Aorta (tissue), 5 donors: ENCODE measurements at places on chromosomes 2 and 18. TPM values are rescaled to one million over a fixed set of nuclear protein-coding genes. Genes with fewer than 3 reads are reported as not detected.

The CAB39 gene
- total RNA-seq = 81.1 TPM

The MAPK4 gene
- 4.2 TPM for total RNA-seq

The IL36G gene
- not detected for total RNA-seq

The RPS27A gene
- total RNA-seq = 752 TPM

The DSG1 gene
- total RNA-seq = not detected

GRCh38 chr18:46414863-46415262, 242.2 kb downstream of the LOXHD1 start:
- DNase-seq = peak; percentile 36

DNA sequence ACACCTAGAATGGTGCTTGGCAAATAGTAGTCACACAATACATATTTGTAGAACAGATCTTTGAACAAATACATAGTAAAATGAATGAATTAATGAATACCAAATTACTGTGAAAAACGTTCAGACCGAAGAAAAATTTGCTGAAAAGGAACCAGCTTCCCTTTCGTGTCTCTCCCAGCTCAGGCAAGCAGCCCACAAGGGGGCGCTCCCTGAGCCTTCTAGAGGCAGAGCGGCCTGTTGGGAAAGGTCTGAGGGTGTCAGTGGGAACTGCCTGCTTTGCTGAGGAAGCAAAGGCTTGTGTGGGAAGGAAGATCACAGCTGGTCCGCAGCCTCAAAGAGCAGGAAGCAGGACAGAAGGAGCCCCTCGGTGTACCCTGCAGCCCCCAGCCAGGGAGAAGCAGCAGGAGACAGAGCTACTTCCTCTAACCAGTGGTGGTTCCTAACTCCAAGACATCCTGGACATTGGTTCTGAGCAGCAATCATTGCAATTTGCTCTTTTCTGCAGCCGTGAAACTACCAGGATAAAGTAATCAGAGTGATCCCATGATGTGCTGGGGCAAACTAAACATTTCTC, 231.1 kb downstream of the ANKRD30B start:
- no peak for DNase-seq

GRCh38 chr18:48777026-48777743, 173.6 kb downstream of the SMAD7 start:
- peak; percentile 85 for DNase-seq

- no peak for DNase-seq
These were observed 1118.8 kb upstream of the ZEB2 start for GRCh38 chr2:145638675-145639074.

- DNase-seq = peak; percentile 52
These were observed 35.0 kb downstream of the GLI2 start for GRCh38 chr2:120770641-120771040.

DNA sequence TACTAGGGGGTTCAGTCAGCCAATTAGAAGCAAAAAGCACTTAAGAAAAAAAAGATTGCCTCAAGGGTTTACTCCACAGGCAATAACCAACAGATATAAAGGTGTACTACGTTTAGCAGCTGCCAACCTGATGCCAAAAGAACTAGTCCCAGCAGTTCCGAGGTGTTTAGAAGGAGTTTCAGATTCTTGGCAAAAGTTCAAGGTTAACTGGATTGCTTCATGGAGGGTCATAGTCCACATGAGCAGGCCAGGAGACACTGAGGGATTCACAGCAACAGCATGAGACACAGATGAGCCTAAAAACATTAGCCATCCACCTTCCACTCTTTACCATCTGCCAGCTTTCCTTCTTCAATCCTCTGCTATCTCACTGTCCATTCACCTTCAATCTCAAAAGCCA, 4.9 kb upstream of the DNAH7 start:
- no peak for DNase-seq

DNA sequence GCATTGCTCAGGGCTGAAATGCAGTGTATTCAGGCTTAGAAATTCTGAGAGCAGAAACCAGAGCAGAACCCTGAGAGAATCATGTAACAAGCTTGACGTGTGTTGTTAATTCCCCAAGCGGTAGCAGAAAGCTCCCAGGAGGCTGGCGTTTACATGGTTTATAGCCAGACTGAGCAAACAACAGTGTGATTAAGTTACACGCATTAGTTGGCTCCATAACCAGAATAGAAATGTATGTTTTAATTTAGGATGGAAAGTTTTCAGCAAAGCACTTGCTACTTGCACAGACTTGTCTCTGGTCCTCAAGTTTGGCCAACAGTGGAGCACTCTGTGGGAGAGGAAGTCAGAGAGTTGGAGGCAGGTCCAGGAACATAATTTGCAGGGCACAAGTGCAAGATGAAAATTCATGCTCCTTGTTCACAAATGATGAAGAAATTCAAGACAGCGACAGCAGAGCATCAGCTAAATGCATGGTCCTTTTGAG, 69.3 kb downstream of the MAPK4 start:
- no peak for DNase-seq

- DNase-seq = no peak
These were observed 43.2 kb downstream of the PARD6G start for GRCh38 chr18:80204142-80204541.

- DNase-seq = no peak
These were observed 11.0 kb upstream of the SIX3 start for GRCh38 chr2:44930274-44931197.

- DNase-seq = no peak
These were observed 56.7 kb downstream of the CCDC74A start for GRCh38 chr2:131584380-131584779.
